Fibroblast of lung (primary cell): ENCODE measurements at places on chromosomes 4 and X.

GRCh38 chr4:148054275-148054674 is 322.4 kb downstream of the ARHGAP10 start:
- no peak overlapping the region for H3K27ac ChIP-seq
- no peak overlapping the region for H3K4me3 ChIP-seq
- H3K4me1 ChIP-seq, result no peaks in the 10 kb centered on the region
- H3K27me3 ChIP-seq, result no peaks in the 10 kb centered on the region

DNA sequence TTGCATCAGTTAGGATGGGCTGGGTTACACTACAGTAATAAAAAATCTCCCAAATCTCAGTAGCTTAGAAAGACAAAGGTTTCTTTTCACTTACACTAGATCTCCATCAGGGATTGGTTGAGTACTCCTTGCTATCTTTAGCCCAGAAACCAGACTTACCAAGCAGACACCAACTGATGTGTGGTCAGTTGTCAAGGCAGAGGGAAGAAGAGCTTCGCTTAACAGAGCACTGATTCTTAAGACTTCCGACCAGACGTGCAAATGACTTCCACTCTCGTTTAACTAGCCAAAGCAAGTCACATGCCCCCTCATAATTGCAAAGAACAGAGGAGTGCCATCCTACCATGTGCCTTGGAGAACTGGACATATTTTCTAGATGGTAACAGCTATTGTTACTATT is 5.7 kb upstream of the ZNF518B start:
- no peaks in the 10 kb centered on the region for H3K4me1 ChIP-seq
- peaks cover 10% of the 10 kb centered on the region for H3K27me3 ChIP-seq
- H3K27ac ChIP-seq, result no peak overlapping the region
- DNase-seq, result no peak
- no peaks in the 10 kb centered on the region for H3K36me3 ChIP-seq

- DNase-seq, result no peak
- no peaks in the 10 kb centered on the region for H3K27me3 ChIP-seq
- H3K27ac ChIP-seq, result no peak overlapping the region
- H3K36me3 ChIP-seq, result no peaks in the 10 kb centered on the region
- H3K4me1 ChIP-seq, result no peaks in the 10 kb centered on the region
Observed at GRCh38 chr4:29805916-29806480, 914.2 kb upstream of the PCDH7 start.

- no peak overlapping the region for H3K27ac ChIP-seq
- H3K4me3 ChIP-seq, result no peak overlapping the region
- no peaks in the 10 kb centered on the region for H3K36me3 ChIP-seq
- peak; percentile 3 for DNase-seq
Observed at GRCh38 chr4:38523524-38524448, 140.2 kb upstream of the KLF3 start.

DNA sequence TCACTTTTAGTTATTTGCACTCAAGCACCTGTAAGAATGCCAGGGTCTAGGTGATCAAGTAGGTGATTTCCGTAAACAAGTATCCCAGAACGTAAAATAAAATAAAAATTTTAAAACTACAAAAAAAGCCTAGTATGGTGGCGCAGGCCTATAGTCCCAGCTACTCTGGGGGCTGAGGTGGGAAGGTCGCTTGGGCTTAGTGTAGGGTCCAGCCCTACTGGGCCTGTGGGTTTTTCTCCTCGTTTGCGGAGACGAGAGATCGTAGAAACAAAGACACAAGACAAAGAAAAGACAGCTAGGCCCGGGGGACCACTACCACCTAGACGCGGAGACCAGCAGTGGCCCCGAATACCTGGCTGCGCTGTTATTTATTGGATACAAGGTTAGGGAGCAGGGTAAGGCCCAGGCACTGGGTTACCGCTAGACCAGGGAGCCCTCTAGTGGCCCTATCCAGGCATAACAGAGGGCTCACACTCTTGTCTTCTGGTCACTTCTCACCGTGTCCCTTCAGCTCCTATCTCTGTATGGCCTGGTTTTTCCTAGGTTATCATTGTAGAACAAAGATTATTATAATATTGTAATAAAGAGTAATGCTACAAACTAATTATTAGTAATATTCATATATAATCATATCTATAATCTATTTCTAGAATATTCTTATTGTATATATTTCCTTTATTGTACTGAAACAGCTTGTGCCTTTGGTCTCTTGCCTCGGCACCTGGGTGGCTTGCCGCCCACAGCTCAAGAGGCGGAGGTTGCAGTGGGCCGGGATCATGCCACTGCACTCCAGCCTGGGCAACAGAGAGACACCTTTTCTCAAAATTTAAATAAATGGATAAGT is 38.4 kb downstream of the SAGE1 start:
- peak; percentile 25 for DNase-seq
- no peaks in the 10 kb centered on the region for H3K4me1 ChIP-seq
- H3K36me3 ChIP-seq, result no peaks in the 10 kb centered on the region
- no peaks in the 10 kb centered on the region for H3K27me3 ChIP-seq
- no peak overlapping the region for H3K27ac ChIP-seq

DNA sequence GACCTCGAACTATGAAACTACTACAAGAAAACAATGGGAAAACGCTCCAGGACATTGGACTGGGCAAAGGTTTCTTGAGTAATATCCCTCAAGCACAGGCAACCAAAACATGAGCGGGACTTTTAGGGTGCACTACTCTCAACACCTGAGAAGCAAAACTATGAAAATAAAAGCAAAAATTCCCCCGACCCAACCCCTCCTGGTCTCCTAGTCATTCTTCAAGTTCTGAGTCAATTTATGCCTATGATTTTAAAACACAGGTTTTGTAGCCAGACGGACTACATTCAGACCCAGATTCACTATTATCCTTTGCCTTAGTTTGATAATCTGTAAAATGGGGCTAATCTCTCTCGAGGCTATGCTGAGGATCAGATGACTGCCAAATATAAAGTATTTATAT is 97.0 kb downstream of the SOWAHB start:
- H3K27ac ChIP-seq, result no peak overlapping the region
- no peaks in the 10 kb centered on the region for H3K36me3 ChIP-seq
- peaks cover 16% of the 10 kb centered on the region for H3K4me1 ChIP-seq
- DNase-seq, result no peak

DNA sequence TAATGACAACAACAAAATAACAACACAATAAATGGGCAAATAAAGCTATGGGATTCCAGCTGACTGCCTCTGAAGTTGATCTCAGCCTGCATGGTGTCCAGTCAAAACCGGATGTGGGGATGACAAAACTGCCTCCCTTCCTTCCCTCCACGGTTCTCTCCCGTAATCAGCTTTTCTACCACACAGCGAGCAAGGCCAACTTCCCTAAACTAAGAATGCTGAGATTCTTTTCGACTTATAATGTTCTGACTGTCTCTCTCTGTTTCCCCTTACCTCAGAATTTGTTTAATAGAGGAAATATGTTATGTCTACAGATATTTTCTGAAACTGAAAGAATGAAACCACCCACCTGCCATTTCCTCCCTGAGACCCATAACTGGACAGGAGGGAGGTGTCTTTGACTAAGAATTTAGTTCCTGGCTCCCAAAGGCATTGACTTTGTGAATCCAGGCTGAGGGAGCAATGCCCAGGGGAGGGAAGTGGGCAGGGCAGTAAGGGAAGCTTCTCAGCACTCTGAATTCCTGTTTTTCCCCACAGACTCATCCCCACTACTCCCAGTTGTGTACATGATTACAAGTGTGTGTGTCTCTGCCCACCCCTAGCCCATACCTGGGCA is 1.0 kb upstream of the TLR1 start:
- no peak overlapping the region for H3K27ac ChIP-seq
- H3K27me3 ChIP-seq, result no peaks in the 10 kb centered on the region
- peak; percentile 10 for DNase-seq
- no peaks in the 10 kb centered on the region for H3K36me3 ChIP-seq
- no peak overlapping the region for H3K4me3 ChIP-seq

GRCh38 chrX:56268888-56269287 is 36.7 kb downstream of the KLF8 start:
- no peaks in the 10 kb centered on the region for H3K27me3 ChIP-seq
- no peak overlapping the region for H3K27ac ChIP-seq
- no peaks in the 10 kb centered on the region for H3K36me3 ChIP-seq
- DNase-seq, result no peak
- H3K4me1 ChIP-seq, result no peaks in the 10 kb centered on the region
- H3K4me3 ChIP-seq, result no peak overlapping the region

DNA sequence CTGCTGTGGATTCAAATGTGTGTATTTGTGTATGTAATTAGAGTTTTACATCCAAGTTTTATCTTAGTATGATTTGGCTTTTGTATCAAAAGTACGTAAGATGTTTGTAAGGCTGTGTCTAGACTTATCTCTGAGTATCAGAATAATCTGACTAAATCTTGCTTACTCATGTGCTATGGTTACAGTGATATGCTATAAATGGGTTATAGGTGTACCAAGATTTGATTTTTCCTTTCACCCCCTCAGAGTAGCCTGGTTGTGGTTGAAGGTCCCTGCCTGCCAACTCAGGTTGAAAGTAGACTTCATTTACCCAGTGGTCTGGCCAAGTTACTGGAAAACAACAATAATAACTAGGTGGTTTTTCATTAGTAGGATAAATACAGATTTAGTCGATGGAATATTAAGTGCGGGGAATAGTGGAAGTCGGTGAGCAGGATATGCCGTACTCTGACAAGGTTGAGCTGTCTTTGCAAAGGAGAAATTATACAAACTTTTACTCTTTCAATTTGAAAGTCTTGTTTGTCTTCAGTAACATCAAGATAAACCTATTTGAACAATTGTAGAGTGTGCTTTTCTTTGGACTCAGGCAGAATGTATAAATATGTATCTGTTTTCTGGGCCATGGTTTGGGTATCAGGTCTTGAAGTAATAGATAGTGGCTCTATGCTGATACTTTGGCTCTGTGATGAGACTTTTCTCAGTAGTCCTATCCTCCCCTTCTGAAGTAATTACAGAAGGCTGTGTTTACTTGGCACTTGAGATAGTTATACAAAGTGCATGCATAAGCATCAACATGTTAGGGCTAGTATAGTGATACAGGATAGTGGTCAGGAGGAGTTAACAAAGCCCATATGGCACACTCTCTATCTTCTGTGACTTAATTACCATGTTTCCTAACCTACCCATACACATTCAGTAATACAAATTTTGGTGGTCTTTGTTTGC is 23.7 kb downstream of the BMP2K start:
- H3K27me3 ChIP-seq, result no peaks in the 10 kb centered on the region
- H3K36me3 ChIP-seq, result no peaks in the 10 kb centered on the region
- H3K4me3 ChIP-seq, result no peak overlapping the region
- H3K27ac ChIP-seq, result no peak overlapping the region
- no peak for DNase-seq

GRCh38 chr4:73662709-73663546 is 42.7 kb upstream of the RASSF6 start:
- H3K27me3 ChIP-seq, result no peaks in the 10 kb centered on the region
- no peaks in the 10 kb centered on the region for H3K36me3 ChIP-seq
- peak; percentile 83 for DNase-seq

DNA sequence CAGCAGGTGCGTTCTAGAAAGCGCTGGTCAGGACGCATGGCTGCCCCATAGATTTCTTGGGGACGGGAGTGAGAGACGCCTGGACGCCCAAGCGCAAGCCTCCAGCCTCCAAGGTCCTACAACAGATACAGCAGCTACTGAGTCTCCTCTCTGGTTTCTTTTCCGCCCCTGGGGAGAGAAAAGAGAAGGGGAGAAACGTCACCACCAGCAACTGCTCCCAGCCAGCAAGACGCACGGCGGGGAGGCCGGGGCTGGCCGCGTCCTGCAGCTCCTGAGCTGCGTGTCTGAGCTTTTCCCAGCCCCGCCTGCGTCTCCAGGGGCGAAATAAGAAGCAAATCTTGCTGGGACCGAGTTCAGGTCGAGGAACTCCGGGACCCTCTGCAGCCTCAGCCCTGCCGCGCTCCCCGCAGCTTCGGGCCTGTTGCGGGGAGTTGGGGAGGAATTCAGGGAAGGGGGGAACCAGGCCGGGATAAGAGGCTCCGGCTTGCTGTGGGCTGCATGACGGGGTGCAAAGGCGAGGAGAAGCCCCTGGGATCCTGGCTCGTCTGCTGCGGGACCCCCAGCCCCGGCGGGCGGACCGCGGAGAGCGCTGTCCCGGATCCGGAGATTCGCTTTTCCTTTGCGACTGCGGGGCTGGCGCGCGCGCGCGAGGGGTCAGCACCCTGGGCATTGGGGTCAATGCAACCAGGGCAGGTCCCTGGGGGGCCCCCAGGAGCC is 6.8 kb upstream of the SHOX start:
- H3K4me1 ChIP-seq, result no peaks in the 10 kb centered on the region
- H3K27ac ChIP-seq, result no peak overlapping the region
- no peak overlapping the region for H3K4me3 ChIP-seq
- H3K36me3 ChIP-seq, result no peaks in the 10 kb centered on the region
- DNase-seq, result peak; percentile 3

DNA sequence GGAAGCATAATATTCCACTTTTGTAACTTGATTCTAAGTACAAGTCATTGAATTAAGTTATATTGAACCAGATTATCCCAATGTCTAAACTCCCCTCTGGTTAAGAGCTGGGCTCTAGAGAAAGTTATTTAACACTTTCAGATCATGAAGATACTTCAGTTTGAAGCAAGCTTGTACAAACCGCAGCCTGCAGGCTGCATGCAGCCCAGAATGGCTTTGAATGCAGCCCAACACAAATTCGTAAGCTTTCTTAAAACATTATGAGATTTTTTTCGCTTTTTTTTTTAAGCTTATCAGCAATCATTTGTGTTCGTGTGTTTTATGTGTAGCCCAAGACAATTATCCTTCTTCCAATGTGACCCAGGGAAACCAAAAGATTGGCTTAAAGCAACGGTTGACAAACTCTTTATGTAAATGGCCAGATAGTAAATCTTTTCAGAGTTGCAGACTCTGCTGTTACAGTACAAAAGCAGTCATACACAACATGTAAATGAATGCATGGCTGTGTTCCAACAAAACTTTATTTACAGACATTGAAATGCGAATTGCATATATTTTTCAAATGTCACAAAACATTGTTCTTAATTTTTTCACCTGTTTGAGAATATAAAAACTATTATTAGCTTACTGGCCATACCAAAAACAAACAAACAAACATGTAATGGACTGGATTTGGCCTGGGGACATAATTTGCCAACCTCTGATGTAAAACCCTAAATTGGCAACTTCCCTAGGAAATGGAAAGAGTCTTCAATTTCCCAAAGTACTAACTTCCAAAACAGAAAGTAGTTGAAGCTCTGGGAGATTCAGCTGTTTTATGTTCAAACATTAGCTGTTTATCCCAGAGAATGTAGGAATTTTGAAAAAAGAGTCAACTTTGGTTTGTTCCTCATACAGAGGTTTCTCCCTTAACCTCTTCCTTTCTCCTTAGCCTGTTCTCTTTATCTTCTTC is 201.1 kb upstream of the MBNL3 start:
- no peak overlapping the region for H3K27ac ChIP-seq
- no peak overlapping the region for H3K4me3 ChIP-seq
- H3K4me1 ChIP-seq, result no peaks in the 10 kb centered on the region
- no peaks in the 10 kb centered on the region for H3K27me3 ChIP-seq
- no peaks in the 10 kb centered on the region for H3K36me3 ChIP-seq
- DNase-seq, result no peak

GRCh38 chr4:123284168-123284567 is 112.4 kb upstream of the SPRY1 start:
- H3K27ac ChIP-seq, result no peak overlapping the region
- no peak for DNase-seq
- no peaks in the 10 kb centered on the region for H3K27me3 ChIP-seq
- no peaks in the 10 kb centered on the region for H3K4me1 ChIP-seq
- no peak overlapping the region for H3K4me3 ChIP-seq
